CD8-positive, alpha-beta memory T cell (primary cell): ENCODE measurements at places on chromosomes 4 and X. TPM values are rescaled to one million over a fixed set of nuclear protein-coding genes. Genes with fewer than 3 reads are reported as not detected.

The MAD2L1 gene
- polyA plus RNA-seq = 13.1 TPM

The CFAP47 gene
- polyA plus RNA-seq = not detected

The SPANXA2 gene
- polyA plus RNA-seq = not detected

The AFM gene
- polyA plus RNA-seq = not detected
